ENCODE measurements at places on chromosomes 11 and 22. TPM values are rescaled to one million over a fixed set of nuclear protein-coding genes. Genes with fewer than 3 reads are reported as not detected.

GRCh38 chr11:29243616-29244015 lies 773.2 kb downstream of the KCNA4 start:
- no peak for DNase-seq

DNA sequence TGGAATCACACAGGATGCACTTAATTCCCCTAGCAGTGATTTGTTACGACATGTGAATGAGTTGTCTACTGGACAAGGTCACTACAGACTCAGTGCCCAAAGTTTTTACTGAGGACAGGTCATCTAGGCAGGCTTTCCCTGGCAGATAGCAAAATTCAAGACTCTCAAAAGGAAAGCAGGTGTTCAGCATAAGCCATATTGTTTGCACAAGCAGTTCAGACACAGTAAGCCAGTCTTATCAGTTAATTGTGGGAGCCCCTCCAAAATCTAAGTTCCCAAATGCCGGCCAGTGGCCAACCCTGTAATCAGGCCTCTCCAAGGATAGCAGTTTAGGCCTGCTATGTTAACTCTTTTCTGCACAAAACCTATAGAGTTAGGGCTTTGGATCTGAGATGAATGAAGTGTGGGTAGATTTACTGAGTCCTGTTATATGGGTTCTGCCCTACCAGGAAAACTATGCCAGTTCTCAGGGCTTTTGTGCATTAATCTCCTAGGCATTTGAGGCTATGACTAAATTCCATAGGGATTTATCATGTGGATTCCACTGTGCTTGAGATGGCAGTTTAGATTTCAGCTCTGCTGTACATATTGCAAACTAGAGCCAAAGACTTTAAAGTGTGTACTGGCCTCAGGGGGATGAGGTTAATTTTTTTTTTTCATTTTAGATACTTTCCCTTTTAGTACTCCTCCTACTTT lies 4.8 kb upstream of the ARHGEF12 start:
- DNase-seq, result peak; percentile 35

CNTF gene
- total RNA-seq, result 1.0 TPM

INPPL1 gene
- total RNA-seq, result 114 TPM

Measured in heart right ventricle (tissue), 16 donors.